DMS53 (cell line): ENCODE measurements at places on chromosomes 5 and 9.

GRCh38 chr5:139178589-139178917 lies 19.6 kb downstream of the SIL1 start:
- peak; percentile 23 for DNase-seq

DNA sequence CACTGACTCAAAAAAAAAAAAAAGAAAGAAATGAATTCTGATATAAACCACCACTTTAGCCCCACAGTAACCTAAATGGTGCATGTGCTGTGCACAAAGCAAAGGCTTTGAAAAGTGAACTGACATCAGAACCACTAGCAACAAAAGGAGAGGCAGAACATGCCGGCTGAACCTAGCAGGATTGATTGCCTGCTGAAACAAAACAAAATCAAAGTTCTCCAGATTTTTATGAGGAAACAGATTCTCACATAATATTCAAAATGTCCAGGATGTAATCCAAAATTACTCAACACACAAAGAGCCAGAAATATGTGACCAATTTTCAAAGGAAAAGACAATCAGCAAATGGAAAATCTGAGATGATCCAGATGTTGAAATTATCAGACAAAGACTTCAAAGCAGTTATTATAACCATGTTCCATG lies 37.9 kb downstream of the UBTD2 start:
- DNase-seq = no peak

DNA sequence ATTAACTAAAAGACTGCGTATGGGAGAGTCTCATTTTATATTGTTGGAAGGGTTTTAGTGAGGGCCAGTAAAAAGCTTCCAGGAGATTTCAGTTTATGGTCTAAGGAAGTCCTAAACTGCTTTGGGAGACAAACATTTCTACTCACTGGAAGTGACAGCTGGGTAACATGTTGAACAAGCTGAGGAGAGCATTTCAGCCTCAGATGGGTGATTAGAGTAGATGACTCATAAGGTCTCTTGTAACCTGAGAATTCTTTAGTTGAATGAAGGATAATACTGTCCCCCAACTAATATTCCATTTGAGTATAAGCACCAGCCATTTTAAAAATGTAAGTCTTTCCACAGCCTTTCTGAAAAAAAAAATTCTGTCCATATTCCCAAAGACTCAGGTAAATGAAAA lies 218.0 kb upstream of the C9orf72 start:
- DNase-seq = peak; percentile 74

DNA sequence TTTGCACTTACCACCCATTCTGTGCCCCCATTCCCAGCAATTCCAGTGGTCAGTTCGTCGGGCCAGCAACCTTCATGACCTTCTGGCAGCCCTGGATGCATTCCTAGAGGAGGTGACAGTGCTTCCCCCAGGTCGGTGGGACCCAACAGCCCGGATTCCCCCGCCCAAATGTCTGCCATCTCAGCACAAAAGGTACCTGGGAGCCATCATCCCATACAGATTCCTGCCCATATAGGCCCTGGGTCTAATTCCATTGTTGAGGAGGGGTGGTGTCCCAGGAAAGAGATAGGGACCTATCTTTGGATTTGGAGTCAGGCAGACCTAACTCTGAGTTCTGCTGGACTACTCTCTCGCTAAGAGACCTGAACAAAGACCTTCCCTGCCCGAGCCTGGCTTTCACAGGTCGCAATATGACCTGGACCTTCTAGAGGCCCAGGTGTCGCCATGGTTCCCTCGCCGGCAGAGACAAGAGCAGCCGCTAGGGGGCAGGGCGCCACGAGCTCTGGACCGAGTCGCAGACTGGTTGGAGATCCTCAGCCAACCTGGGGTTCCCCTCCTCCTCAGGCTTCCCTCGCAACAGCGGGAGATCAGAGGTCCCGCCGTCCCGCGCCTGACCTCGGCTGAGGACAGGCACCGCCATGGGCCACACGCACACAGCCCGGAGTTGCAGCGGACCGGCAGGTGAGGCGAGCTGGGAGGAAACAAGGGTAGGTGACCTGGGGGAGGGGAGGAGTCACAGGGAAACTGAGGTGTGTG lies 3.1 kb downstream of the SLC4A9 start:
- peak; percentile 93 for DNase-seq
